ENCODE measurements at places on chromosomes 13 and 19.

- no peak for DNase-seq
These were observed 10.9 kb downstream of the PRAM1 start for GRCh38 chr19:8491574-8491973.

DNA sequence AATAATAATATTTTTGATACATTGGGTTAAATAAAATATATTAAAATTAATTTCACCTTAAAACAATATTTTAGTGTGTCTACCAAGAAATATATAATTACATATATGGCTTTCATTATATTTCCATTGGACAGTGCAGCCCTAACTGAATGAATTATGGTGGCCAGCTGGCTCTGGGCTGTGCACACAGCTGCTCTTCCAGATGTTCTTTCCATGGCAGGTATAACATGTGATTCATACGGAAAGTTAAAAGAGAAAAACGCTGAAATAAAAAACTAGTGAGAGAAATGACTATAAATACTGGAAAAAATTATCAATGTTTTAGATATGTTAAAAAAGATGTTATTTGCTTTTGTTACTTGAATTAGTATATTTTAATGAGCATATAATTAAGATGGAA lies 216.3 kb downstream of the RGCC start:
- peak; percentile 21 for DNase-seq

- DNase-seq = no peak
These were observed 16.7 kb downstream of the TMTC4 start for GRCh38 chr13:100657881-100658315.

- no peak for DNase-seq
These were observed 73.9 kb upstream of the WASF3 start for GRCh38 chr13:26483546-26483945.

GRCh38 chr13:110950819-110951570 lies 36.1 kb upstream of the ANKRD10 start:
- DNase-seq = no peak

DNA sequence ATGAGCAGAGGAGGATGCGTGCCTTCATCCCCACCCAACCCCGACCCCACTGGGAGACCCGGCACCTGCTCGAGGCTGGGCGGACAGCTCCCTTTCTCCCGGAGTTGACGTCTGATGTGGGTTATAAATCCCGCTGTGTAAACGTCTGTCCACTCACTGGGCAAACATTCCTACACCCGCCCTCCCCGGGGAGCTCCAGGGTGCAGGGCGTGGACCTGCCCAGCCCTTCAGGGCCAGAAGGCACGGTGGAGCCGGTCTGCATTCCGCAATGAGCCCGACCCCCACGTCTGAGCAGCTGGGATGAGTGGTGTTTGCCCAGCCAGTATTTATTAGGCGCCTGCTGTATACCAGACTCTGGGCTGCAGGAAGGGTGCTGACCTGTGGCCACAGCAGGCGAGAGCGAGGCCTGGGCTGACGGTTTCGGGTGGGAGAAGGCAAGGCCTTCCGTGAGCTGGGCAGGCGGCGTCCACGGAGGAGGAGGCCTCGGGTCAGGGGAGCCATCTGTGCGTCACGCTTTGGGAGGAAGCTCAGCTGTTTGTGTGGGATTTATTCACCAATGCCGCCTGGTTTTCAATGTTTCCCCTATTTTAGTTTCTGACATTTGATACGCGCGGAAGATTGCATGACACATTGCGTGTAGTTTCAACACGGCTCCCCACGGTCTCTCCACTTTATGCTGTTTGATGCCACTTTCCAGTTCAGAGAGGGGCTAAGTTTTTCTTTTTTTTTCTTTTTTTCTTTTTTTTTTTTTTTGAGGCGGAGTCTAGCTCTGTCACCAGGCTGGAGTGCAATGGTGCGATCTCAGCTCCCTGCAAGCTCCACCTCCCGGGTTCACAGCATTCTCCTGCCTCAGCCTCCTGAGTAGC lies 2.0 kb downstream of the MISP start:
- DNase-seq = peak; percentile 97

GRCh38 chr13:50529154-50529882 lies 314.2 kb downstream of the DLEU7 start:
- DNase-seq = peak; percentile 93

GRCh38 chr13:114146629-114147028 lies 14.2 kb upstream of the RASA3 start:
- DNase-seq = no peak

DNA sequence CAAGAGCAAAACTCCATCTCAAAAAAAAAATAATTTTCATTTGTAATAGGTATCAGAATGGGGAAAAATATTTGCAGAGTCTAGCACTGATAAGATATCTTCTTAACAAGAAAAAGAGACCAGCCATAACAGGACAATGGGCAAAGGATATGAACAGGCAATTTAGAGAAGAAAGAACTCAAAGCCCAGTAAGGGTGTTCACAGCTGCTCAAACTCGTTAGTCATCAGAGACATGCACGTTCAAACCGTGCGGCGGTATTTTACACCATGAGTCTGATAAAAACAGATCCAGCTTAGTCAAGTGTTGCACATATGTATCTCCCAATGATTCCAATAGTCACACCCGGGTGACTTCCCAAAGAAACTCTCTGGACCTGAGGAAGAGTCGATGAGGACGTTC lies 13.7 kb upstream of the NCCRP1 start:
- DNase-seq = peak; percentile 35

Data from LHCN-M2 (cell line).